ENCODE measurements at places on chromosomes 7 and 10.

DNA sequence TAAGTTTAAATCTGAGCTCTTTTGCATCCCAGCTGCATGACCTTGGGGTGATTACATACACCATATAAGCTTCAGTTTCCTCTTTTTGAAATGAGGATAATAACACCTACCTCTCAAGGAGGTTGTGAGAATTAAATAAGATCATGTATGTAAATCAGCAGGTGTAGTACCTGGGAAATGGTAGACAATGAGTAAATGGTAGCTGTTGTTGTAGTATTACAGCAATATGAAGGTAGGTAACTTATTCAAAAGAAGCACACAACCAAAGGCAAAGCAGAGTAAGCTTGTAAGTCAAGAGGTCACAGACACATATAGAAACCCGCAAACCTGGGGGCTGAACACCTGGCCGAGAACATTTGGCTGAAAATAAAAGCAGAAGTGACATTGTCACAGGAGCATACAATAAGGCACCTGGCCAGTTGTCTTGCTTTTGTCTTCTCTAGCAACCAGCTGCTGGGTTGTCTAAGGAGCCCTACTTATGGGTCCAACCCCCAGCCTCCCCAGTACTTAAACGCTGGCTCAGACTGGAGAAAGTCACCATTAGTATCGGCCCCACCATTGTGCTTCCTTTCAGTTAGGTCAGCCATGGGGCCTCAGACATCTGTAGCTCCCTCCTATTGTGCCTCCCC lies 203.6 kb upstream of the MKLN1 start:
- DNase-seq: no peak

GRCh38 chr7:14739841-14740185 lies 162.7 kb downstream of the DGKB start:
- no peak for DNase-seq

DNA sequence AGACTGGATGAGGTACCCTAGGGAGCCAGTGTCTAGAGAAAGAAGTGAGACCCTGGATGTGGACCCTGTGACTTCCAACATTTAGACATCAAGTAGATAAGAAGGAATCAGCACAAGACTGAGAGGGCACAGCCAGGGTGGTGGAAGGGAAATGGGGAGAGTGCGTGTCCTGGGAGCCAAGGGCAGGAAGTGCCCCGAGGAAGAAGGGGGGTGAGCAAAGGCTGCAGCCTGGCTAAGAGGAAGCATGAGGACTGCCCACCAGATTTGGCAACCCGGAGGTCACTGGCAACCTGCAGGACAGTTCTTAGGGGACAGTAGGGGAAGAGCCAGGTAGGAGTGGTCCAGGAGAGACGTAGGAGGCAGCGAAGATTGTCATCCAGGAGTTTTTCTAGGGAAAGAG lies 14.8 kb downstream of the COL13A1 start:
- no peak for DNase-seq

DNA sequence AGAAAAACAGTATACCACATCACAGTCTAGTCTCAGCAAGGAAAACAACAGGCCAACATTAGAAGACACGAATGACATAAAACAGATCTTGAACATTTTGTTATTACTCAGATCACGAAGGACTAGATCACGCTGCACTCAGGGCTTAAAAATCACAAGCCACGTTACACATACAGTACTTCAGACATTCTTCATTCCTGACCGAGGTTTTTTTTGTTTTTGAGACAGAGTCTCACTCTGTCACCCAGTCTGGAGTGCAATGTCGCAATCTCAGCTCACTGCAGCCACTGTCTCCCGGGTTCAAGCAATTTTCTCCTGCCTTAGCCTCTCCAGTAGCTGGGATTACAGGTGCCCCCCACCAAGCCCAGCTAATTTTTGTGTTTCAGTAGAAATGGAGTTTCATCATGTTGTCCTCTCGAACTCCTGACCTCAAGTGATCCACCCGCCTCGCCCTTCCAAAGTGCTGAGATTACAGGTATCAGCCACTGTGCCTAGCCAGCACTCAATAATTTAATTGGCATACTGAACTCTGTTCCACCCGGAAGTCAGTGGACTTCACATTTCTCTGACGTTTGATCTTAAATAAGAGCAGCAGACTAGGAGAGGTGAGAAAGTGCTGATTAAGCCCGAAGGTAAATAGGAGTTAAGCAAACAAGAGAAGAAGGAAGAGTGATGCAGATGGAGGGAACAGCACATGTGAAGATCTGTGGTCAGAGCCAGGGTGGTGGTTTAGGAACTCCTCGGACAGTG lies 3.5 kb downstream of the AIMP2 start:
- DNase-seq: no peak

GRCh38 chr7:158820656-158821055 lies 8.7 kb downstream of the ESYT2 start:
- DNase-seq: no peak

GRCh38 chr7:41472427-41473125 lies 230.3 kb downstream of the INHBA start:
- no peak for DNase-seq

DNA sequence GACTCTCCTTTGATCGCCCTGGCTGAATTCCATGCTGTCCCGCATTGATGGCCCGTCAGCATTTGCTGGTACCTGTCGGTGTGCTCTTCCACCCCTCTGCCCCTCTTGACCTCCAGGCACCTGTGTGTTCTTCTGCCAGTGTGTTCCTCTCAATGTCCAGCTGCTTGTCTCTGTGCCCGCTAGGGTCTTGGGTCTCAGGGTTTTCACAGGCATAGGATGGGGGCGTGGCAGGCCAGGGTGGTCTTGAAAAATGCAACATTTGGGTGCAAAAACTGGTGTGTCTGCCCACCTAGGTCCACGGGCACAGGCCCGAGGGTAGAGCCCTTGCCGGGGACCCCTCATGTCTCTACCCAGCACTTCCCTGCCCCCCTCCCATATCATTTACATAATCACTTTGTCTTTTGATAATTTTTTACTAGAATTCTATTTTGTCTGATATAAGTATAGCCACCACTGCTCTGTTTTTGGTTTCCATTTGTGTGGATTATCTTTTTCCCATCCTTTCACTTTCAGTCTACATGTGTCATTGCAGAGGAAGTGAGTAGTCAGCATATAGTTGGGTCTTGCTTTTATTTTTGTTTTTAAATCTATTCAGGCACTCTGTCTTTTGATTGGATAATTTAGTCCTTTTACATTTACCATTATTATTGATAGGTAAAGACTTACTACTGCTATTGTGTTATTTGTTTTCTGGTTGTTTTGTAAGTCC lies 46.6 kb upstream of the ADRA2A start:
- DNase-seq: no peak

DNA sequence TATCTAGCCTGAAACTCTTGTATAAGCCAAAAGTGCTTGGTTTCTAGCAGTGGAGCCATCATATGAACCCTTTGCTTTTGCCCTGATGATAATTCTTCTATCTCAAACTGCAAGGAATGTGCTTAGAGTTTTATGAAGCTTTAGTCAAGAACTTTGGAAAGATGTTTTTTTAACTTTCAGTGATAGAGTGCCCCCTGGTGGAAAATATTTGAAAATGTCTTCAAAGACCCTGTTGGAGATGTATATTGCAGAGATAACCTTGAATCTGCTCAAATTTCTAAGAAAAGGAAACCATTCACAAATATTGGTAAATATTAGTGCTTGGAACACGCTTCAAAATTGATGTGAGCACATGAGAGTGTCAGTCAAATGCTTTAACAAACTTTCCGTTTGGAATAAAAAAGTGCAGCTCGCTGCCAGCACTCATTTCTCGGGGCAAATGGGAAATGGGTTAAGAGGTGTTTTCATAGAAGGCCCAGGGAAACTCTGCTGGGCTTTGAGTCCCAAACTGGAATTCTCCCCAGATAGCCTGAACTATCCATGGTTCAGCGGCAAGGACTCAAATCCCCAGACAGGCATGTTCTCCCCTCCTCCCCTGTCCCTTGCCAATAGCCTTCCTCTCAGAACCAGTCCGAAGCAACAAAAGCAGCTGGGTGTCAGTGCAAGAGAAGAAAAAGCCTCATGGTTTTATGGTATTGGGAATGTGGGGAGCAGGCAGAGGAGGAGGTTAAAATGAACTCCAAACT lies 129.3 kb downstream of the MYOF start:
- DNase-seq: no peak

- DNase-seq: no peak
Measured at GRCh38 chr7:78398576-78398975, 600.0 kb downstream of the PHTF2 start.

- no peak for DNase-seq
Measured at GRCh38 chr7:109699661-109700060, 1130.0 kb downstream of the DNAJB9 start.

GRCh38 chr7:74291535-74291934 lies 2.3 kb downstream of the CLIP2 start:
- no peak for DNase-seq

DNA sequence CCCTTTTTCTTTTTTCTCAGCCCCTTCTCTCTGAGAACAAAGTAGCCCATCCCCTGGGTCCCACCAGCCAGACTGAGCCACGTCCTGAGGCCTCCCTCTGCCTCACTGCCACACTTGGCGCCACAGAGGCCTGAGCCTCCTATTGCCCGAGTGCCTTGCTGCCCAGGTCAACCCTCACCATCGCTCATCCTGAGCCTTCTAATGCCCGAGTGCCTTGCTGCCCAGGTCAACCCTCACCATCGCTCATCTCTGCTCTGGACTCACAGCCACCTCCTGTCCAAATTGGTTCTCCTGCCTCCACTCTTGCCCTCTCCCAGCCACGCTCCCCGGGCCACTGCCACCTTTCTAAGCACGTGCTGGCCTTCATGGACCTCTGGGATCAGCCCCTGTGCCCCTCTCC lies 53.2 kb upstream of the SMNDC1 start:
- DNase-seq: no peak

- no peak for DNase-seq
Measured at GRCh38 chr7:80725181-80725611, 86.8 kb downstream of the CD36 start.

GRCh38 chr7:131438969-131439368 lies 111.3 kb downstream of the MKLN1 start:
- DNase-seq: no peak

- no peak for DNase-seq
Measured at GRCh38 chr10:81179805-81180452, 642.2 kb downstream of the SH2D4B start.

DNA sequence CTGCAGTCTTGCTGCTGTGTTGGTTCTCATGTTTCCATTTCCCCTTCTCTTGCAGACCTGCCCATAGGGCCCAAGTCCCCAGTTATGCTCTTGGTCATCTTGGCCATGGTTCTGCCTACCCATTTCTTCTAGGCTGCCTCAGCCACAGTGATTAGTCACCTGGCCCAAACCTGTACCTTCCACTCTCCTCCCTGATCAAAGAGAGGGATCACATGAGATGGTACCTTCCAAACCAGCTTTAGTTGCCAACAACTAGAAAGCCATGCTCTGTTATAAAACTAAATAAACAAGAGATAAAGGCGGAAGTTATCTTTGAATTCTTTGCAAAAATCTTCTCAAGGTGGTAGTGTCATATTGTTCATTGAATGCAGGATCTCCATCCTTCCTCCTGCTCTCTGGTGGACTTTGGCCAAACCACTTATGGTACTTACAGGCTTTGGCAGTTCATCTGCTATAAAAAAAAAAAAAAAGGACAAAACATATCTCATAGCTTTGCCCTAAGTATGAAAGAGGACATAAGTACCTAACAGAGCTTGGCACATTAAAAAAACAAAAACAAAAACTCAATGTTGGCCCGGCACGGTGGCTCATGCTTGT lies 25.8 kb downstream of the TACC2 start:
- no peak for DNase-seq

- DNase-seq: peak; percentile 35
Measured at GRCh38 chr10:77428691-77429395, 208.8 kb downstream of the KCNMA1 start.

GRCh38 chr7:129405527-129405926 lies 28.7 kb upstream of the STRIP2 start:
- no peak for DNase-seq

GRCh38 chr10:86798025-86798424 lies 41.6 kb downstream of the BMPR1A start:
- no peak for DNase-seq

DNA sequence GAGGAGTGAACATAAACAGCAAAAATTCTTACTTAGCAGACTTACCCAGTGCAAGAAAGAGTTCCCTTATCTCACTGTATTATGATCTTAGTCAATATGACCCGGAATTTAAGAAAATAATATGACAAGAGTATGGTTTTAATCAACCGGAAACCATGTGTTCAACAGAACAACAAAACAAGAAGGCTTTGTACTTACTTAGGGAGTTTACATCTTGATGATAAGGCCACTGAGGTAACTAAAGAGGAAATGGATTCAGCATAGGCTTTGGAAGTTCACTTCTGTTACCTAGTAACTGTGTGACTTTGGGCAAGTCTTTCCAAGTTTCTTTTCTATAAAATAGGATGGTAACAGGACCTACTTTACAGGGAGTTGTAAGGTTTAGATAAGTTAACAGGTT lies 7.4 kb upstream of the FAS start:
- no peak for DNase-seq

- no peak for DNase-seq
Measured at GRCh38 chr10:670038-670437, 19.4 kb downstream of the DIP2C start.

- DNase-seq: no peak
Measured at GRCh38 chr10:13944823-13945222, 358.1 kb downstream of the PRPF18 start.

GRCh38 chr10:73152009-73152408 lies 15.8 kb downstream of the ECD start:
- DNase-seq: no peak

- no peak for DNase-seq
Measured at GRCh38 chr10:130338636-130339024, 202.4 kb downstream of the GLRX3 start.

DNA sequence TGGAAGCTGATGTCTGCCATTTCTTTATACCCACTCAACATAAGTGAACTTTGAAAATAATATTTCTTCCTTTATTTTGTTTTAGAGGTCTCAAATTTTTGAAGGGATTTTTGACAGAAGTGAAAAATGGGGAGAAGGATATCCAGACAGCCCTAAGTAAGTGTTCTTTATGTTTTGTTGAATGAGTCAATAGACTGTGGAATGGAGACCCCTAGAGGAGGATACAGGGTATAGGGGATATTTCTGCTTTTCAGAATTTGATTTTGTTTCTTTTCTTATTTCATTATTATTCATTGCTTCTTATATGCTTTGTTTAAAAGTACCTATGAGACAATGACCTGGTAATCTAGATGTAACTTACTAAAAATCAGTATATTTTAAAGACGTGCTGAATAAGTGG lies 34.4 kb downstream of the PLEKHA8 start:
- no peak for DNase-seq

GRCh38 chr7:97130417-97131139 lies 13.1 kb downstream of the SDHAF3 start:
- no peak for DNase-seq

DNA sequence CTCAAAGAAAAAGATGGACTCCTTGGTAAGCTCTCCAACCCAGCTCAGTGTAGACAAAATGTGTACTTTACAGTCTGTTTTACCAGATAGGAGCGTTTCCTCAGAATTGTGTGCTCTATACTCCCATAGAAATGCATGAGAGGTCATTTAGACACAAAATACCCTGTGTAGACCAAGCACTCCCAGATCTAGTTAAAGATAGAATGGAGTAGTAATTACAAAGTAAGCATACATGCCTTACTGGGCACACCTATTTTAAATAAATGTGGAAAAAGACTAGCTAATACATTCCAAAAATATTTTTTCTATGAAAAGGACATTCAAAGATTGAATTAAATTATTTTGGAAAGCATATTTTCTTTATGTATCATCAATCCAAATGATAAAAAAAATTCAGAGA lies 271.9 kb upstream of the DGKB start:
- DNase-seq: no peak
